Activated T-helper 1 cell treated with anti-CD3 and anti-CD28 coated beads, Interleukin-2, amount 50 U/mL, for 16 hours (primary cell): ENCODE measurements at places on chromosomes 2 and 18.

GRCh38 chr2:173692068-173692467 lies 273.1 kb downstream of the SP3 start:
- DNase-seq = no peak

GRCh38 chr2:179691235-179691634 lies 170.2 kb downstream of the ZNF385B start:
- no peak for DNase-seq

DNA sequence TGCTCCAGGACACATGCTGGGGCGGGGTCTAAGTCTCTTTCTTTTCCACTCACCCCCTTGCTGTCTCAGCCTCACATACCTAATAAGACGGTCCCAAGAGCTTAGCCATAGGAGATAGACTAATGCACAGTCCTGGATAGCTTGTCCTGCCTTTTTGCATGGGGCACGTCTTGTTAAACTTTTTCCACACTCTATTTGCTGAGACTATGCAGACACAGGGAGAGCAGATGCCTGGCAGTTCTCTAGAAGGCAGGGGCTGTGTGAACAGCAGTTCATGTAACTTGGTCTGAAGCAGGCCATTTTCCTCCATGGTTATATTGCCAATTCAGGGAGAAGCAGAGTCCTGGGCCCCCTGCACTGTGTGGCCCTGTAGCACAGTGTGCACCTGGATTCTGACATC lies 142.1 kb downstream of the SEPTIN10 start:
- DNase-seq = no peak

DNA sequence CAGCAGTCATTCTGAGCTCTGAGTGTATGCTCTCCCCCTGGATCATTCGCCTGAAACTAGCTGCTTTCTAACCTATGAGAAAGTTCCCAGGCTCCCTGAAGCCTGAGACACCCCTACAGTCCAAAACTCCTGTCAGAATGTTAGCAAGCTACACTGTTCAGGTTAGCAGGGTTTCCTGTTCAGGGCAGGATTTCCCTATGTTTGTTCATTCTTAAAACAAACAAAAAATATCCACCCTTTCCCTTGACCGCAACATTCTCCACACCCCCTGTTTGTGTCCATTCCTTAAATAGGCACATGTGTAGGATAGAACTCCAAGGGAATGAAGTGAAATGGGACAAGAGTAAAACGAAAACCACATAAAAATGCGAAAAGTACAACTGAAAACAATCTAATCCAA lies 83.1 kb downstream of the KLF7 start:
- no peak for DNase-seq

- no peak for DNase-seq
Measured at GRCh38 chr2:47354013-47354847, 48.7 kb upstream of the MSH2 start.

GRCh38 chr2:230589497-230590015 lies 123.1 kb upstream of the CAB39 start:
- no peak for DNase-seq

- DNase-seq = no peak
Measured at GRCh38 chr18:47032945-47033344, 2.5 kb downstream of the ELOA2 start.

GRCh38 chr2:165793161-165793778 lies 777 bp downstream of the GALNT3 start:
- no peak for DNase-seq

GRCh38 chr2:172496160-172496608 lies 59.7 kb upstream of the PDK1 start:
- no peak for DNase-seq

GRCh38 chr2:23745726-23746105 lies 181.2 kb downstream of the ATAD2B start:
- DNase-seq = no peak

DNA sequence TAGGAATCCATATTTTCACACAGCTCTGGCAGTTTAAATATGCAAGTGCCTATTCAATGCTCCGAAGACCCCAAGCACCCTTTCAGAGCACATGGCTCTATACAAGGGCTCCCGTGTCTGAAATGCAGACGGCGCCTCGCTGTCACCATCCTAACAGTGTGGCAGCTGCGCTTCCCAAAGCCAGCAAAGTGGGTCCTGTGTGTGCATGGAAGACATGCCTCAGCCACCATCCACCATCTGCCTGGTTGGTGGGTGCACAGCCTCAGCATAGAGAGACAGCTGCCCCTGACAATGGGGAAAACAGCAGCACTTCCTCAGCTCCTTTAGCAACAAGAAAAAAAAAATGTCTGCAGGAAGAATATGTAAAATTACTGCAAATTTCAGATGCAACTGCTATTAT lies 218.1 kb downstream of the SP3 start:
- DNase-seq = no peak

DNA sequence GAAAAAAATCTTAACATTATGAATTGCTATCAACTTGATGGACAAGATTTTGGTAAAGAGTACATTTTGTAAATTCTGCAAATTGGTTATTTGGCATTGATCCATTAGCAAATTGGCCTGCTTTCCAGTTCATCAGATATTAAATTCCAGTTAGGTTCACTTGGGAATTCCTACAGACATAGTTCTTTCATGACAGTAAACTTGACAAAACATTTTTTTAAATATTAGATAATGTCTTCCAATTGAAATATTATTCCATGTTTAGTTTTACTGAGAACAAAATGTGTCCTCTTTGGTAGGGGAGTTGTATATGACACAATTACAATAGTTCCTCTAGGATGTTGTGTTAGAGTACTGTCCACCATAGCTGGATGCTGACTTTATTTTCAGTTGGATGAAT lies 141.9 kb downstream of the LCLAT1 start:
- DNase-seq = no peak

- DNase-seq = no peak
Measured at GRCh38 chr2:65654496-65654895, 222.1 kb upstream of the SPRED2 start.

- no peak for DNase-seq
Measured at GRCh38 chr2:42167458-42167857, 1.7 kb upstream of the EML4 start.

GRCh38 chr2:65834771-65835475 lies 402.5 kb upstream of the SPRED2 start:
- no peak for DNase-seq
